Renal cortical epithelial cell (primary cell): ENCODE measurements at places on chromosomes 2 and 18. TPM values are rescaled to one million over a fixed set of nuclear protein-coding genes. Genes with fewer than 3 reads are reported as not detected.

The OSBPL6 gene
- total RNA-seq: 2.3 and 2.5 TPM in 2 replicates

The DSG4 gene
- total RNA-seq: not detected in 2 replicates

The COL6A3 gene
- total RNA-seq: 2.5 and 3.6 TPM in 2 replicates

The FOXD4L1 gene
- 0.20 TPM in 1 of 2 replicates, not detected in the other for total RNA-seq

The SERPINB13 gene
- total RNA-seq: not detected in 2 replicates

The PDCD1 gene
- 0.15 TPM in 1 of 2 replicates, not detected in the other for total RNA-seq

The TMEM182 gene
- total RNA-seq: 3.3 and 4.8 TPM in 2 replicates

The TUBA3E gene
- total RNA-seq: not detected in 2 replicates

The ELMOD3 gene
- total RNA-seq: 17.5 and 18.6 TPM in 2 replicates

The RGPD4 gene
- under 0.01 TPM in 1 of 2 replicates, not detected in the other for total RNA-seq

The UCN gene
- total RNA-seq: 0.70 TPM in 1 of 2 replicates, not detected in the other

The EVX2 gene
- total RNA-seq: not detected in 2 replicates

The BMPR2 gene
- total RNA-seq: 19.4 and 65.7 TPM in 2 replicates

The CDK5R2 gene
- total RNA-seq: 0.10 TPM in 1 of 2 replicates, not detected in the other

The MARCO gene
- 0.17 TPM in 1 of 2 replicates, not detected in the other for total RNA-seq

- DNase-seq: peak; percentile 37
Measured at GRCh38 chr2:237256887-237257286, 157.1 kb downstream of the COL6A3 start.

DNA sequence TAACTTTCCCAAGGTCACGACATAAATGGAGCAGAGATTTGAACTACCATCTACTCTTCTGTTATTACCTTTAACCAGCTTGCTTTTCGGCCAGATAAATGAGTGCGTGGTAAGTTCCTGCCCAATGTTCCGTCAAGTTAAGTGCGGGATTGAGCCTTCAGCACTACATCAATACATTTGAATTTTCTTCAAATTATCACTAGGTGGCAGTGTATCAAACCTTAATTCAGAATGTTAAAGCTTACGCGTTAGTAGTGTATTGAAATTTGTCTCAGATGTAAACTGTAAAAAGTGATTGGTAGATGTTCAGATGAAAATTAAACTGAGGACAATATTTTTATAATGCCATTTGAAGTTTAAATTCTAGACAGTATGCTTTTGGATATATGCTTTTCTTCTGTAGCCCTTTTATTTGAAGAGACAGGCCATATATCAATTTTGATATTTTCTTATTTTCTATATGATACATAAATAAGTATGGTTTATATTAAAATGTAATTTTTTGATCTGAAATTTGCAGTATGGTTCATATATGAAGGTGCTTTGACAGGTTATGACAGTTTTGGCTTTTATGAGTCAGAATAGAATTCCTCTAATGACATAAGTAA, 681.3 kb downstream of the ADCYAP1 start:
- DNase-seq: peak; percentile 68

GRCh38 chr18:63287691-63288220, 31.8 kb downstream of the BCL2 start:
- DNase-seq: no peak

DNA sequence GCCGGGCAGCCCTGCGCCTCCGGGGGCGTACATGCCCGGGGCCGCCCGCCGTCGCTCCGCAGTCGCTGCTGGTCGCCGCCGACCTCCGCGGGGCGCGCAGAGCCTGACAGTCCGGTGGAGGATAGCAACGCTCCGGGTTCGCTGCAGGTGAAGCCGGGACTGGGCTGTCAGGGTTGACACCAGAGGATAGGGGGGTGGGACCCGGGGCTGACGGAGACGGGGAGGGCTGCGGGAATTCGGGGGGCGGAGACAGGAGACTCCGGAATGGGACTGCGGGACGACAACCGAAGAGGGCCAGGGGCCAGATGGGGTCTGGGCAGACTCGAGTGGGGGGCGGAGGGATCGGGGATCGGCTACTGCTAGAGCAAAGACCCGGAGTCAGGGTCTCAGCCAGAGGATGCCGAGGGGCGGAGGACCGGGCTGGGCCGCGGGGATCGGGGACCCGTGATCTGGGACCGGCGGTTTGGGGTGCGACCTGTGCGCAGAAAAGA, 403 bp downstream of the TMEM127 start:
- DNase-seq: no peak

DNA sequence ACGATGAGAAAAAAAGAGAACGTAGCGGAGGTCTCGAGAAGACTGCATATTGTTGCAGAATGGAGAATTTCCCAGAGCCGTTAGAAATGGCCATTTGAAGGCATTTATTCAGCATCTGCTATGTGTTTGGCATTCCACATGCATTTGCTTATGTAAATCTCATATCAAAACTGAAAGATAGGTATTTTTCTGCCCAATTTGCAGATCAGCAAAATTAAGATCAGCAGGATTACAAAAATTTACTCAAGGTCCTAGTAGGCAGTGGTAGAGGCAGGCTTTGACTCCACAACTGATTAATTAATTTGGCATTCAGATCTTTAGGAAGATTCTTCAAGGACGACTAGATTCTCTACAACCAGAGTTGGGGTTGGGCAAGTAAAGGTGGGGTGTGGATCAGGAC, 1.8 kb upstream of the E2F6 start:
- DNase-seq: no peak

DNA sequence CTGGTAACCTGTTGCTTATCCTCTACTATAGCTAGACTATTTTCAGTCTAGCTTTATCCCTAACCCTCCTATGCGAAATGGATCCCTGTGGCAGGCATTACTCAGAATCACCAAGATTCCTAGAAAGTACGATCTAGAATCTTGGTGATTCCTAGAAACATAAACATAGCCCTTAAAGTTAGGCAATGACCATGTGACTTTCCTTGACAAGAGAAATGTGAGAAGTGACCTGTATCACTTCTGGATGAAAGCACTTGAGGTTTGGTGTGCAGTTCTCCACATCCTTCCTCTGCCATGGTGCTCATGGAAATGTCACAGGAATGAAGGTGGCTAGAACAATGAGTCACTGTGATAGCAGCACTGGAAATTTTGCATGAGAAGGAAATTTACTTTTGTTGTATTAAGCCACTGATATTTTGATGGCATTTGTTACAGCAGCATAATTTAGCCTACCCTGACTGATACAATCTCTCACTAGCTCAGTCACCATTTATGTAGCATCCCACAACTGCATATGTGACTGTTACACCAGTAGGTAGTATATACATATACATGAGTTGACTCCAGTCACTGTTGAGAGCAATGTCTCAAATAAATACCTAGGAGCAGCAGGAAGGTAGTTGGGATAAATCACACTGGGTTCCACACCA, 68.3 kb upstream of the MAPRE2 start:
- peak; percentile 42 for DNase-seq

- DNase-seq: no peak
Measured at GRCh38 chr2:85854897-85855296, 33.9 kb downstream of the ST3GAL5 start.

DNA sequence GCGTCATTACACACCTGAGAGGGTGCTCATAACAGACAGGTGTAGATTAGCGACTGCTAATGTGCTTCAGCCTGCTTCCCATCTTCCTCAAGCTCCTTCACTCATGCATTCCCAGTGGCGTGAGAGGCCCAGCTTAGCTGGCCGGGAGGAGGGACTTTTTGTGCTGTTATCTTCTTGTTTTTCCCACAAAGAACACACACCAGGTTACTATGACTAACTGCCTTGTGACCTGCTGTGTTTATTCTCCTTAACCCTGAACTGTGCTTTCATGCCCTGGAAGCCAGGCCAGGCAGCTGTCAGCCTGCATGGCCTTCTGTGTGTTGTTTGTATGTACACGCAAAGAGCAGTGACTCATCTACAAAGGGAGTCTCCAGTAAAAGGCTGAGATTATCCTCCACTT, 143.8 kb downstream of the PIEZO2 start:
- DNase-seq: peak; percentile 6

DNA sequence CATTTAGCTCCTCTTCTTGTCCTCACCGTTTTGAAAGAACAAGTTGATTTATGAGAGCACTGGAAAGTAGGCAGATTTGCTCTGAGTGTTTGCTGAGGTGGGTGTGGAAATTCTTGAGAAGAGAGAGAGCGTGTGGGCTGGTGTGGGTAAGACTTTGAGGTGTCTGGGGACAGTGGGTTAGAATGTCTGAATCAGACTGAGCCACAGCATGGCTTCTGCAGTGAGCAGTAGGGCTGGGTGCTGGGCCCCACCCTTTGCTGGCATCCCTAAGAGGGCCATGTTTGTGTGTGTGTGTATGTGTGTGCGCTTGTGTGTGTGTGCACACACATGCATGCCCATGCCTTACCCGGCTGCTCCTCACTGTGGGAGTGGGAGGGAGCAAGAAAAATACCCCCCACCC, 63.7 kb downstream of the COPS8 start:
- DNase-seq: peak; percentile 27

- DNase-seq: no peak
Measured at GRCh38 chr18:61189376-61189775, 143.9 kb upstream of the CDH20 start.

- DNase-seq: peak; percentile 77
Measured at GRCh38 chr2:197908990-197909776, 104.8 kb downstream of the PLCL1 start.

GRCh38 chr2:223782629-223783028, 54.8 kb downstream of the AP1S3 start:
- DNase-seq: peak; percentile 49

DNA sequence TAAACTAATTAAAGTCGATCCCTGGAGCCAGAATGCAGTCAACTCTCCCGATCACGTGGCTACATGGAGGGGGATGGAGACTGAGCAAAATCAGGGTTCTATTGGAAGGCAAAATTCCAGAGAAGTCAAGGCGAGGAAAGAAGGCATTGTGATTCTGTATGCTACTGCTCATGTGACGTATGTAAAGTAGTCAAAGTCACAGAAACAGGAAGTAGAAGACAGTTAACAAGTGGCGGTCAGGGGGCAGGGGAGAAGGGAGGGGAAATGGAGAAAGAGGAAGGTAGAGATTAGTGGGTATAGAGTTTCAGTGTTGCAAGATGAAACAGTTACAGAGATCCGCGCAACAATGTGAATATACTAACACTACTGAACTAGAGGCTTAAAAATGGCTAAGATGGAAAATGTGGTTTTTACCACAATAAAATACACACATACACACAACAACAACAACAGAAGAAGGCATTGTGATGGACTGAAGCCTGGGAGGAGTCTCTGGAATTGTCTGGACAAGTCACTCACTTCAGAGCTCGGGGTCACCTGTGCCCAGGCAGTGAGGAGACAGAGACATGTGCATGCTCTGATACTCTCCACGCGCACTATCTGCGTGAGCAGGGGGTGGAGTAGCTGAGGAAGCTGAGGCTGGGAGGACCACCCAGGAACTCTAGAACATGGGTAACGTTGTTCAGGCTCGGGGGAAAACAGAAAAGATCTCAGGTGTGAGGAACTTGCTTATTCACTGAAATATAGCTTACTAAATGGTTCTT, 89.9 kb upstream of the CDCA7 start:
- no peak for DNase-seq

DNA sequence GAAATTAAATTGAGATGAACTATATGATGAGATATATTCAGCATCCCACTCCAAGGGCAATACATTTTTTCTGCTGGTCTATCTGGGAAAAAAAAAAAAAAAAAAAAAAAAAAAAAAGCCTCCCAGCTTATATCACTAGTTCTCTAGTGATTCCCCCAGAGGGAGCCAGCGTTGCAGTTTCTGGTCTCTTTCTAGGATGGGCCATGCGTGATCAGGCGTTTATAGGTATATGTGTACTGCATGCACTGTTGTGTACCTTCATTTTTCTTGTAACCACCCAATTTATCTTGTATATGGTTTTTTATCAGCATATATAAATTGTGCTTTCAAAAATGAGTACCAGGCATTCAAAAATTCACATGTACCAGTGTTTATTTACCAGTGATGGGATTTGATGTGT, 35.1 kb downstream of the DCDC2C start:
- peak; percentile 3 for DNase-seq

GRCh38 chr2:145622285-145622684, 1102.4 kb upstream of the ZEB2 start:
- no peak for DNase-seq

DNA sequence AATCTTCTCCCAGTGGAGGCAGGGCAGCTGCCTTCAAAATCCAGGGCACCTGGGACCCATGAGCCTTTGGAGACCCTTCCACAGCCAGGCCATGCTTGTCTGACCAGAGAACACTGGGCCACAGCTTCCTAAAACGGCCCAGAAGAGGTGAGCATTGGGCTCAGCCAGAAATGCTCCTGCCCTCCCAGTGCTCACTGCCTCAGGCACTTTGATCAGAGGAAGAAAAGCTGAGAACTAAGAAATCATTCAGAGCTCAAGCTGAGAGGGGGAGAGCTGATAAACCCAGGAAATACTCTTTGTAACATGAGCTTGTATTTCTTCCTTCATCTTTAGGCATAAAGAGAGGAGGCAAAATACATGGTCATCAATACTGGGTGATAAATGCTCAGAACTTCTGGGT, 365.5 kb upstream of the KLHL29 start:
- DNase-seq: no peak

DNA sequence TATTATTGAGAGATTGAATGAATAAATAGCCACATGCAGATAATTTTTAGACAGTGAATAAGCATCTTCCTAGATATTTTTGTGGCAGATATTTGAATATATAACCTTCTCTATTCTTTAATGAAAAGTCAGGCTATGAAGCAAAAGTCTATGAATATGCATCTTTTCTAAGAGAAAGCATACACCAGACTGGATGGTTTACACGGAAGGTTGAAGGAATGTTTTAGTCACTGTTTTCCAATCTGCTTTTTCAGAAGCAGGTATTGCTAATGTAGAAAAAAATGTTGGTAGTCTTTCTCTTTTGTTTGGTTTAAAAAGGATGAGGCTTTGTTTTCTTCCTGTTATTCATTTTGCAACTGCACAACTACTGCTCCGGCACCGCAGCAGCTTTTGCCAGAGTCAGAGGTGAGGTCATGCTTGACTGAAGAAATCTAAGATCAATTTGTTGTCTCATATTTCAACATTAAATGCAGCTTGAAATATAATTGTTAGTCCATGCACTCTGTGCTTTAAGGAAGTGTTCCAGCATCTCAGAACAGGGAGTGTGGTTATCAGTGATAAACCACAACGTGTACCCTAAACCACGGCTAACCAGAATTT, 1540.8 kb upstream of the PIK3C3 start:
- peak; percentile 1 for DNase-seq

GRCh38 chr18:62576845-62577512, 54.2 kb downstream of the ZCCHC2 start:
- no peak for DNase-seq

GRCh38 chr18:46833899-46834298, 77.0 kb upstream of the ST8SIA5 start:
- DNase-seq: no peak

DNA sequence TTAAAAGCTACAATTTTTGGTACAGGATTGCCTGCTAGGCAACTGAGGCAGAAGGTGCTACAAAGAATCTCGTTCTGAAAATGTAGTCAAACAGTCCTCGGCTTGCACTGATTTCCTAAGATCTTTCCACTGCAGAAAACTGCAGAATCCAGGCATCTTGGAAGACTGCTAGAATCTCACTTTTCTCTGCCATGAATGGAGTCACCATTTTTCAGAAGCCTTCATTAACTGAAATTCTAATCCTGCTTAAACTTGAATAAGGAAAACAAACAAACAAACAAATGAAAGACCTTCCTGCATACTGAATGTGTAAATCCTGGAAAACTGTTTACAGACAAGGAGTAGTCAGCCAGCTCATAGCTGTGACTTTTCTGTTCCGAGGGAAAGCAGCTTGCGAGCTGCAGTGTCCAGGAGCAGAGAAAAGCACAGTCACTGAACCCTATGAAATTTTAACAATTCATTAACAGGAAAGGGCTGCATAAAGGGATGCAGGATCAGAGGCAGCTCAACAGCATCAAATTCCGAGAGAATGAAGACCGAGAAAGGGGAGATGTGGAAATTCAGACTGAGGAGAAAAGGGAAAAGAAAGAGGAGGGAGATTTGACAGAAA, 210.5 kb upstream of the PIK3C3 start:
- DNase-seq: peak; percentile 3
